Fibroblast of skin of right quadriceps (primary cell): ENCODE measurements at places on chromosomes 11 and 22.

DNA sequence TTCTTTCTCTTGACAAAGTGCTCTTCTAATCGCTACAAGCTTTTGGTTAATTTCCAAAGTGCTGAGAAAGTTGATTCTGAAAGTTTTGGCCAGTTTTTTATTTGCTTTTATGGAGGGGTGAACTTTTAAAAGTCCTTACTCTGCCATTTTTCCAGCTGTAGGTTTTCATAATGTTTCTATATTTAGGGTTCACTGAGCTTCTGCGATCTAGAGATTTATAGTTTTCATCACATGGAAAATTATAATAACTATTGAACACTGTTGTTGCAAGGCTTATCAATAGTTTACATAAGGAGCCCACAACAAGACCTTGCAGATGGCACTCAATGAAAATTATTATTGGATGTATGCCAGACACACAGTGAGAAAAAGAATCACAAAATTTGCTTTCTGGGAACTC, 55.1 kb downstream of the DLG2 start:
- DNase-seq = no peak

DNA sequence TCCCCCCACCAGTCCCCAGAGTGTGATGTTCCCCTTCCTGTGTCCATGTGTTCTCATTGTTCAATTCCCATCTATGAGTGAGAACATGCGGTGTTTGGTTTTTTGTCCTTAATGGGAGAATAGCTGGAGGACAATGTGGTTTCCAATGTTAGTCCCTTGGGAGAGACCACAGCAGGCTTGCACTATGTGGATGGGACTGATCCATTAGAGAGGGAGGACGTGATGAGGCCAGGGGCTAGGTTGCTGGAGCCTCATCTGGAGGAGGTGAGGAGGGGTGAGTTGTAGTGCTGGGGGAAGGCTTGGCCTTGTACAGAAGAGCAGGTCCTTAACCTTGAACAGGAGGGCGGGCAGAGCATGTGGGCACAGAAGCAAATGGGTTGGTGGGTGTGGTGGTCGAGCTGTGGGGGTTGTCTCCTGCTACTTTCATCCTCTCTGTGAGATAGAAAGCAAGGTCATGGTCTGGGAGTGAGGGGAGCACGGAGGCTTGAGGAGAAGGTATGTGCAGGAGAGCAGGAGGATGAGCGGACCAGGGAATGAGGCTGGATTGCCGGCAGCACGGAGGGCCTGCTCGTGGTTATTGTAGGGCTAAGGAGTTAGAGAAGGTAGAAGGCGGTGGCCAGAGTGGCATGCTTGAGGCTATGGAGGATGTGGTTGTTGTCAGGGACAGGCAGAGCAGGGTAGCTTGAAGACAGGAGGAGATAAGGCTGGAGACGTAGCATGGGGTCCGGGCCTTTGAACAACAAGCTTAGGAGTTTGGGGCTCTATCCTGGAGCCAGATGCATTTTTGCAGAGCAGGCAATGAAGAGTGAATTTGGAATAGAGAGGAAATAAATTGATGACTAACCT, 11.2 kb upstream of the SREBF2 start:
- no peak for DNase-seq

- no peak for DNase-seq
Measured at GRCh38 chr11:62757846-62758788, 3.3 kb upstream of the POLR2G start.

- peak; percentile 54 for DNase-seq
Measured at GRCh38 chr11:116240710-116241109, 532.1 kb downstream of the BUD13 start.

DNA sequence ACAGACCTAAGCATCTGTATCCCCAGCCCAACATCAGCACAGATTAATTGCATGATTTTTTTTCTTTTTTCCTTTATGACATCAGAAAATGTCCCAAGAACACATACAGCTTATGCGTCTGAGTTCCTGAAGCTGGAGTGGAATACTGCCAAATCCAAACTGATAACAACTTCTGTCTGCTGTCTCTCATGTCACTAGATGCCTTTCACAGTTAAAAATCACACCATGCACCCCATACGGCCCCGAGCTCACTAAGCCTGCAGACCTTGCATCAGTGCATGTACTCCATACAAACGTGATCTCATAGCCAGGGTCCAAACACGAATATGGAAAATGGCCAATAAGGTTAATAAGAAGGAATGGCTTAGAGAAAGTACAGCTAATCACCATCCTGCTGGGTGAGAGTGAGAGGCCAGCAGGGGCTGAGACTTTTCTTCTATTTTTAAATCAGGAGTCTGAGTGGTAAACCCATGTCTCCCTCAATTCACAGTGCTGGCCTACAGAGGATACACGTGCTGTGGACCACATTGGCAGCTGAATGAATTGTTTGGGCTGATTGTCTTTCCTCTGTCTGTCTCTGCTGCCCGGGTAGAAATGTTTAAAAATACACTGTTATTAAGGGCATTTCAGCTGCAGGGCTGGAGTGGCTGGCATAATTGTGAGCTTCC, 350.6 kb upstream of the RAG2 start:
- DNase-seq = no peak

DNA sequence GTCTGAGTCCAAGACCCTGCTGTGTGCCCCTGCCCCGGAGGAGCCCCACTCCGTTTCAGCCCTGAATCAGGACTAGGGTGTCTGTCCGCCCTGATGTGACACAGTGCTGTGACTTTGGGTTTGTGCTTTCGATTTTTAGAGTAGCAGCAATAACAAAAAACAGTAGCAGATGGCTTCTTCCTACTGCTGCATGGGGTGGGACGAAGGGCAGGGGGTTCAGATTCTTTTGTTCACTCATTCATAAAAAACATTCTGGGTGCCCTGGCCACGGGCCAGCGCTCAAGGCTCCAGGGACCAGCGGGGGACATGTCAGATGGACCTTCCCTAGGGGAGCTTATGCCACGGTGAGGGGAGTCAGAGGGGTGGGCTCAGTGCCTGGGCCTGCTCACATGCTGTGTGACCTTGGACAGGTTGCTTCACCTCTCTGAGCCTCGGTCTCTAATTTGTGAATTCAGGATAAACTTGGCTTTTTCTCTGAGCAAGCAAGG, 24.6 kb upstream of the PRR5 start:
- DNase-seq = no peak

DNA sequence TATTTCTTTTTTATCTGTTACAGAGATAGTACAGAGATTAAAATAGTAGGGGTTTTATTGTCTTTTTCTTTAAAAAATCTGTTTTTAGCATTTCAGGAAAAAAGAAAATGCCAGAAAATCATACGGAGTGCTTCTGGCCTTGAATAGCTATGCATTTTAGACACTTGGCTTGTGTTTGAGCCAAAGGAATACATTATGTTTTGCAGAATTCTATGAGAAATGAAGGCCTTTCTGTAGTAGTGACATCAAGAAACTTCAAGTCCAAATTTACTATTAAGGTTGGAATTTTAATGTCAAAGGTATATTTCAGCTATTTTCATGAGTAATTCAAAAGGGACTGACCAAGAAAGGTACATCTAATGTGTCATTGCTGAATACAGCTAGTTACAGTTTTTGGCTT, 56.3 kb upstream of the DDI1 start:
- no peak for DNase-seq

GRCh38 chr22:43014316-43014868, 557 bp downstream of the PACSIN2 start:
- DNase-seq = no peak
